Pancreas (tissue), 10 donors: ENCODE measurements at places on chromosomes 7 and 10. TPM values are rescaled to one million over a fixed set of nuclear protein-coding genes. Genes with fewer than 3 reads are reported as not detected.

ITPRID1 gene
- not detected for polyA plus RNA-seq

AKR1C1 gene
- 9.2 TPM for polyA plus RNA-seq

PON3 gene
- 9.3 TPM for polyA plus RNA-seq

CFAP70 gene
- polyA plus RNA-seq = 28.8 TPM

GPER1 gene
- polyA plus RNA-seq = 3.5 TPM

EBLN1 gene
- polyA plus RNA-seq = not detected

SEMA3A gene
- polyA plus RNA-seq = 0.40 TPM

ADCY1 gene
- polyA plus RNA-seq = 4.3 TPM

SPACDR gene
- 0.68 TPM for polyA plus RNA-seq

SYT15B gene
- polyA plus RNA-seq = 2.3 TPM
